ENCODE measurements at places on chromosomes 2 and 18.

- no peak for DNase-seq
Measured at GRCh38 chr18:12246849-12247808, 7.0 kb upstream of the CIDEA start.

GRCh38 chr2:176385838-176386237 lies 116.6 kb downstream of the MTX2 start:
- DNase-seq = no peak

GRCh38 chr18:48161191-48161910 lies 230.9 kb upstream of the SMAD2 start:
- DNase-seq = peak; percentile 42

DNA sequence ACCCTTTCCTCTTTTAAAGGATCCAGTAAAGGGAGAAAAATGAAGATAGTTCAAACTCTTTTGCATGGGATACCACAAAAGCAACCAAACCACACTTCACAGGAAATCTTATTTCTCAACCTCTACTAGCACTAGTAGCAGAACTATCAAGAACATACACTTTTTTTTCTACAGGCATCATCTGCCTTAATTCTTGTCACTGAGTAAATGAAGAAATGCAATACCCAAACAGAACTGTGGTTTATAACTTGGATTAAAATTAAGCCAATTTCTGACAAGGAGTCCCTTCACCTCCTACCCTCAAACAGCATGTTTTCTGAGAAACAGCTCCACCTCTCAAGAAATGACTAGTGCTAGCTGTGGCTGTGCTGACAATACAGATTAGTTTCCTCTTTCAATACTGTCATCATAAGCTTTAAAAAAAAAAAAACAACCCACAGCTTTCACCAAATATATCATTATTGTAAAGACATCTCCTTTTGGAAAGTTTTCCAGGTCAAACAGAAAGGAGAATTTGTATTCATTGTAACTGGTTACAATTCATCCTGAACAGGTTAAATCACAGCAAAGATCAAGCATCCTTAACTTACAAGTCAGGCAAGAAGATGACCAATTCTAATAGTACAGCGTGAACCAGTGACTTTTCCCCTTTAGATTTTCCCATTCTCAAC lies 44.4 kb downstream of the PTPN2 start:
- DNase-seq = peak; percentile 8

GRCh38 chr2:45570671-45571334 lies 40.3 kb downstream of the SRBD1 start:
- DNase-seq = no peak

DNA sequence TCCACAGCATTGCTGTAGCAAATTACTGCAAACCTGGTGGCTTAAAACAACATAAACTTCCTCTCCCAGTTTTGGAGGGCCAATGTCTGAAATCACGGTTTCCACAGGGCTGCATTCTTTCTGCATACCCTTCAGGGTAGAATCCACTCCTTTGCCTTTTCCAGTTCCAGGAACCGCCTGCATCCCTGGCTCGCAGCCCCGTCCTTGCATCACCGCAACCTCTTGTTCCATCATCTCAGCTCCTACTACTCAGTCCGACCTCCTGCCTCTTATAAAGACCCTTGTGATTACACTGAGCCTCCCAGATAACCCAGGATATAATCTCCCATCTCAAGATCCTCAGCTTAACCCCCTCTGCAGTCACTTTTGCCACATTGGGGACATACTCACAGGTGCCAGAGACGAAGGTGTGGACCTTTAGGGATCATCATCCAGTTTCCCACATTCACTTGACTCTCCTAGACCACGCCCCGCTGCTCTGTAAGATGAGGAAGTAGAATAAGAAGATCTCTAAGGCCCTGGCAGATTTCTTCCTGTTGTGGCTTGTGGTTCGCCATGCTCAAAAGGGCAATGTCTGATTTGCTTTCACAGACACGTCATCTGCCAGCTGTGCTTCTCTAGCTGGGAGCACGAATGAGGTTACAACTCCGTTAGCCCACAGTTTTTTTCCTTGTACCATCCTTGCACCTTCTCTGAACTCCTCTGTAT lies 103.6 kb upstream of the AGAP1 start:
- peak; percentile 32 for DNase-seq

DNA sequence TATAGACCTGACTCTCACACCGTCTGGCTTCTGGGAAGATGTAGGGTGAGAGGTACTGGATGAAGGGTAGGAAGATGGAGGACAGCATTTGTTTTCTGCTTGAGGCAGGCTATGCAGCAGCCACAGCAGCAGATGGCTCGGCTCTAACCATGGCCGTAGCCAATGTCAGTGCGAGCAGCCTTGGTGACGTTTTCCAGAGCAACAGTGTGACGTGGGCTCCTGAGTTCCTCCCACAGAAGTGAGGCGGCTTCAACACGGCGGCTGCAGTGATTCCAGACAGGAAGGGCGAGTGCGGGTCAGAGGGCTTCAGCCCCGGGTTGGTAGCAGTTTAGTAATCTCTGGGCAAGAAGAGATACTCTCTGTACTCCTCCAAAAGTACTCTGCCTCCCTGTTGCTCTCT lies 133.0 kb upstream of the MYT1L start:
- no peak for DNase-seq

- DNase-seq = no peak
Measured at GRCh38 chr2:224786848-224787247, 70.7 kb upstream of the CCDC195 start.

- no peak for DNase-seq
Measured at GRCh38 chr2:10478298-10478625, 30.1 kb upstream of the ODC1 start.

GRCh38 chr2:234172066-234172465 lies 121.6 kb downstream of the SPP2 start:
- DNase-seq = no peak
